ENCODE measurements at places on chromosomes 1 and 21.

DNA sequence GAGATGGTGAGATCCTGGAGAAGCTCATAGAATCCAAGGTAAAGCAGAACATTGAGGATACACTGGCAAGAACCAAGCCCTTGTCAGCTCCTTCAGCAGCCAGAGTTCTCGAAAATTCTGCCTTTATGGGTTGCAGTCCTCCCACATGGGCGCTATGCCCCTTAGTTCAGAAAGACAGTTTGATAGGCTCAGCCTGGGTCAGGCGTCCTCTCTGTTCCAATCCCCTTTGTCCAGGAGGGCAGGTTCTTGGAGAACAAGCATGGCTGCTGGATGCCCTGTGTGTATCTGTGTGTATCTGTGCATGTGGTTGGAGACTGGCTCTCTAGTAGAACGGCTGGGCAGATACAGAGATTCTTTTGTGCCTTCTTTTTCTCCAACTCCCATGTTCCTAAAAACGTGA lies 8.0 kb upstream of the NBL1 start:
- no peaks in the 10 kb centered on the region for H3K4me1 ChIP-seq
- no peak overlapping the region for H3K4me3 ChIP-seq
- no peak overlapping the region for H3K27ac ChIP-seq

DNA sequence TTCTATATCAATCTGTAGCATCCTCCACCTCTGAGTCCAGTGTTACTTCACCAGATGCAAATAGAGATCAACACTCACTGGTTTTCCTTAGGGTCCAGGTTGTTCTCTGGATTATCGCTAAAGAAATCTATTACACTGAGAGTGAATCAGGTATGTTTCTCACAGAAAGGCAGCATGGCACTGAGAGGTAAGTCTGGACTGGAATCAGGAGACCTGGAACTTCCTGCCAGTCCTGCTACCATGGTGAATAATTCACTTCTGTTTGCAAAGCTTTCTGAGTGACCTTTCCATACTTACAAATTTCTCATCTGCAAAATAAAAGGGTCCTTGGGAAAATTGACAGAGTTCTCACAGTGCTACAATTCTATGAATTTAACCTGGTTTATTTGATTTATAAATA lies 1583.3 kb downstream of the MRPL39 start:
- H3K36me3 ChIP-seq, result no peaks in the 10 kb centered on the region
- H3K4me1 ChIP-seq, result no peaks in the 10 kb centered on the region
- H3K4me3 ChIP-seq, result no peak overlapping the region
- no peaks in the 10 kb centered on the region for H3K27me3 ChIP-seq
- H3K27ac ChIP-seq, result no peak overlapping the region
- DNase-seq, result no peak

- no peaks in the 10 kb centered on the region for H3K36me3 ChIP-seq
- no peak for DNase-seq
- H3K27ac ChIP-seq, result no peak overlapping the region
- H3K4me1 ChIP-seq, result no peaks in the 10 kb centered on the region
These were observed 15.9 kb downstream of the KAZN start for GRCh38 chr1:14614341-14614740.

DNA sequence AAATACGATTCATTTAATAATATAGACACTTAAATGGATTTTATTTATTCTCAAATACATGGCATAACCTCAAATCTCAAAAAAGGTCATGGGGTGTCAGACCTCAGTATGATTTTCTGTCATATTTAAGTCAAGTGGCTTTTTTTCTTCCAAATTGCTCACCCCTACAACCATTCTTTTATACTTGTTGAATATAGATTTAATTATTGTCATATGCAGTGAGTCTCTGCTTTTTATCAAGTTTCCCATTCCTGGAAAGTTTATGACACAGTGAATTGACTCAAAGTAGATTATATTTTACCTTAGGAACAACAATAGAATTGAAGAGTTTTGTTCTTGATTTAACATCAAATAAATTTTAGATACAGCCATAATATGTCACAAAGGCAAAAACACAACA lies 59.5 kb upstream of the IRF2BP2 start:
- H3K27me3 ChIP-seq, result no peaks in the 10 kb centered on the region
- no peak overlapping the region for H3K4me3 ChIP-seq
- H3K36me3 ChIP-seq, result no peaks in the 10 kb centered on the region
- no peaks in the 10 kb centered on the region for H3K4me1 ChIP-seq

DNA sequence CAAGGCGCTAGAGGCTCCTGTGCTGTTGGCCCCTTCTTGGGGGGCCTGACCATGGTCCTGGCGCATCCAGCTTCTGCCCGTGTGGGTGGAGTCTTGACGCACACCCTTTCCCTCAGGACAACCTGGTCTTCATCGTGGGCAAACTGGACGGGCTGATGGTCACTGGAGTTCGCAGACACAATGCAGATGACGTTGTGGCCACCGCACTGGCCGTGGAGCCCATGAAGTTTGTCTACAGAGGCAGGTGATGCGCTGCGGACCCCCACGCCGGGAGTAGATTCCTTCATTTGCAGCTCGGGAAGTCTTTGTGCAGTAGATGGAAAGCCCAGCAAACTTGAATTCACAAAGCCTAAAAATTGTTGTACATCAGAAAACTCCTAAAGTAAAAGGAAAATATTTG lies 58.1 kb downstream of the S100B start:
- H3K36me3 ChIP-seq, result no peaks in the 10 kb centered on the region
- no peak for DNase-seq
- H3K27ac ChIP-seq, result no peak overlapping the region

GRCh38 chr1:227774821-227775661 lies 39.8 kb downstream of the SNAP47 start:
- no peak for DNase-seq
- H3K4me3 ChIP-seq, result no peak overlapping the region
- no peaks in the 10 kb centered on the region for H3K27me3 ChIP-seq
- H3K27ac ChIP-seq, result no peak overlapping the region

DNA sequence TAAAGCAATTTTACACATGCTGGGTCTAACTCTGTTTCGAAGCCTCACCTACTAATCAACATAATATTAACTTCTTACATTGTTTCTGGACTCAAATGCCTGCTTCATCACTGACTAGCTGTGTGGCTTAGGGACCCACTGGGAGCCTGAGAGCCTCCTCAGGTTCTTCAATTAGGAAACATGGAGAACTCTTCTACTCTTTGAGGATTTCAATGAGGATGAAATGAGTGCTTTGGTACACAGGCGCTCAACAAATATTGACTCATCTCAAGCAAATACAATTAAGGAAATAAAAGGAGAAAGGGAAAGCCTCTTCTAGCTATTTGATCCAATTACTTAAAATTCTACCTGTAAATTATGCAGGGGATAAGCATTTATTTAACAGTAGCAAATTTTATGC lies 84.4 kb upstream of the JAK1 start:
- no peak overlapping the region for H3K27ac ChIP-seq
- H3K36me3 ChIP-seq, result no peaks in the 10 kb centered on the region
- H3K4me3 ChIP-seq, result no peak overlapping the region
- DNase-seq, result no peak
- H3K4me1 ChIP-seq, result peaks cover 33% of the 10 kb centered on the region

- no peak overlapping the region for H3K4me3 ChIP-seq
- DNase-seq, result no peak
- no peak overlapping the region for H3K27ac ChIP-seq
- H3K4me1 ChIP-seq, result no peaks in the 10 kb centered on the region
- H3K36me3 ChIP-seq, result no peaks in the 10 kb centered on the region
These were observed 176.1 kb downstream of the GRIK1 start for GRCh38 chr21:29763674-29764073.

GRCh38 chr1:179329862-179330261 lies 35.9 kb upstream of the AXDND1 start:
- H3K4me3 ChIP-seq, result no peak overlapping the region
- H3K27ac ChIP-seq, result no peak overlapping the region
- H3K4me1 ChIP-seq, result no peaks in the 10 kb centered on the region
- peaks cover 3% of the 10 kb centered on the region for H3K36me3 ChIP-seq
- H3K27me3 ChIP-seq, result no peaks in the 10 kb centered on the region

GRCh38 chr1:216815260-216816131 lies 92.3 kb upstream of the ESRRG start:
- H3K27me3 ChIP-seq, result no peaks in the 10 kb centered on the region
- H3K4me3 ChIP-seq, result no peak overlapping the region
- peaks cover 7% of the 10 kb centered on the region for H3K4me1 ChIP-seq
- H3K27ac ChIP-seq, result no peak overlapping the region
- no peak for DNase-seq
- no peaks in the 10 kb centered on the region for H3K36me3 ChIP-seq

DNA sequence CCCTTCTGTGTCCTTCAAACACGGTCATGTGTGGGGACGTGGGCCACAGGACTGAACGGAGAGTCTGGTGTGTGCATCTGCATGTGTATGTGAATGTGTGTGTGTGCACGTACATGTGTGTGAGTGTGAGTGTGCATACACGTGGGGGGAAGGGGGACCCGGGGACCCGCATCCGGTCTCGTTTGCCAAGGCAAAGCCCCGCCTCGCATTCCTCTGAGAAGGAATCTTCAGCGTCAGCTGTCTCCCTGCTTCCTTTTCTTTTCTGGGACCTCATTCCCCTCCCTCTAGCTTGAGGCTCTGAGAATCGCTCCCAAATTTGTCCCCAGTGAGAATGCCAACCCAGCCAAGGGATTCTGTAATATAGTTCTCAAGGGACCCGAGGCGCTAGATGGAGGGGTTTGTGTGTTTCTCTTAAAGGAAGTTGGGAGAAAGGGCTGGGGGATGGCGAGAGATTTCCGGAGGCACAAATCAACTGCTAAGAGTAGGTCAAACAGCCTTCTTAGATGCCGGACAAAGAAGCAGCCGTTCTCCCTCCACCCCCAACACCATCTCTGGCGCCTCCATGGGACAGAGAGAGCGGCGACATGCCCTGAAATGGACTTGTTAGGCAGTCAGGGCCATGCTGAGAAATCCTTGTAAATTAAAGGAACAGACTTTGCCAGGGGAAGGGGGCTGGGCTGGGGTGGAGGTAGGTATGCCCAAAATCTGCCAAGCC lies 6.6 kb downstream of the IFFO2 start:
- peak overlapping the region; percentile 45 for H3K4me3 ChIP-seq
- no peaks in the 10 kb centered on the region for H3K27me3 ChIP-seq
- peak overlapping the region; percentile 90 for H3K27ac ChIP-seq
- H3K36me3 ChIP-seq, result no peaks in the 10 kb centered on the region

GRCh38 chr1:51736702-51737101 lies 119.8 kb downstream of the OSBPL9 start:
- no peak overlapping the region for H3K4me3 ChIP-seq
- no peak overlapping the region for H3K27ac ChIP-seq
- H3K36me3 ChIP-seq, result no peaks in the 10 kb centered on the region

GRCh38 chr1:14668538-14668937 lies 70.1 kb downstream of the KAZN start:
- no peak overlapping the region for H3K27ac ChIP-seq
- no peaks in the 10 kb centered on the region for H3K4me1 ChIP-seq
- no peak for DNase-seq
- H3K27me3 ChIP-seq, result no peaks in the 10 kb centered on the region

GRCh38 chr1:181531441-181531840 lies 48.1 kb downstream of the CACNA1E start:
- DNase-seq, result no peak
- no peaks in the 10 kb centered on the region for H3K4me1 ChIP-seq
- no peaks in the 10 kb centered on the region for H3K27me3 ChIP-seq

- H3K4me3 ChIP-seq, result no peak overlapping the region
- no peaks in the 10 kb centered on the region for H3K36me3 ChIP-seq
- H3K27me3 ChIP-seq, result no peaks in the 10 kb centered on the region
- H3K4me1 ChIP-seq, result no peaks in the 10 kb centered on the region
- no peak for DNase-seq
- H3K27ac ChIP-seq, result no peak overlapping the region
These were observed 12.0 kb downstream of the PGLYRP4 start for GRCh38 chr1:153336650-153337049.

GRCh38 chr1:241412646-241413045 lies 55.6 kb upstream of the RGS7 start:
- H3K4me1 ChIP-seq, result no peaks in the 10 kb centered on the region
- H3K27ac ChIP-seq, result no peak overlapping the region
- no peaks in the 10 kb centered on the region for H3K36me3 ChIP-seq
- H3K4me3 ChIP-seq, result no peak overlapping the region
- DNase-seq, result no peak
- H3K27me3 ChIP-seq, result no peaks in the 10 kb centered on the region

DNA sequence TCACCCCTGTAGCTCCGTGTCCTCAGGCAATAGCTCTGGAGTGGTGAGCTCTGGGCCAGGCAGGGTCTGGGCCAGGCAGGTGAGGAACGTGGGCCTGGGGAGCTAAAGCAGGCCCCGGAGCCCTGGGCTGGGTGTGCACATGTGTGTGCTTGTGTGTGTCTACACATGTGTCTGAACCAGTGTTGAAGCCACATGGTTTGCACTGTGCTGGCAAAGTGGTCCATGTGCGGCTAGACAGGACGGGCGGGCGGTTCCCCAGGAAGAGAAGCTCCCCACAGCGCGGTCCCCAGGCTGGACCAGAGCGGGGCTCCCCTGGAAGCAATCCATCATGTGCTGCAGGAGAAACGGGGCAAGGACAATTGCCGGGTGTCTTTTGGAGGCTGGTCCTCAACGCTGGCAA lies 84.2 kb downstream of the PRDM16 start:
- no peak overlapping the region for H3K4me3 ChIP-seq
- peaks cover 33% of the 10 kb centered on the region for H3K4me1 ChIP-seq
- no peaks in the 10 kb centered on the region for H3K27me3 ChIP-seq
- no peak overlapping the region for H3K27ac ChIP-seq

- no peaks in the 10 kb centered on the region for H3K4me1 ChIP-seq
- H3K27ac ChIP-seq, result no peak overlapping the region
- no peak overlapping the region for H3K4me3 ChIP-seq
- no peaks in the 10 kb centered on the region for H3K27me3 ChIP-seq
These were observed 82.4 kb downstream of the RAB3GAP2 start for GRCh38 chr1:220189750-220190347.

GRCh38 chr21:33042812-33043211 lies 17.1 kb downstream of the OLIG2 start:
- H3K27ac ChIP-seq, result no peak overlapping the region
- no peak for DNase-seq
- H3K4me1 ChIP-seq, result no peaks in the 10 kb centered on the region
- no peaks in the 10 kb centered on the region for H3K27me3 ChIP-seq
- no peak overlapping the region for H3K4me3 ChIP-seq

DNA sequence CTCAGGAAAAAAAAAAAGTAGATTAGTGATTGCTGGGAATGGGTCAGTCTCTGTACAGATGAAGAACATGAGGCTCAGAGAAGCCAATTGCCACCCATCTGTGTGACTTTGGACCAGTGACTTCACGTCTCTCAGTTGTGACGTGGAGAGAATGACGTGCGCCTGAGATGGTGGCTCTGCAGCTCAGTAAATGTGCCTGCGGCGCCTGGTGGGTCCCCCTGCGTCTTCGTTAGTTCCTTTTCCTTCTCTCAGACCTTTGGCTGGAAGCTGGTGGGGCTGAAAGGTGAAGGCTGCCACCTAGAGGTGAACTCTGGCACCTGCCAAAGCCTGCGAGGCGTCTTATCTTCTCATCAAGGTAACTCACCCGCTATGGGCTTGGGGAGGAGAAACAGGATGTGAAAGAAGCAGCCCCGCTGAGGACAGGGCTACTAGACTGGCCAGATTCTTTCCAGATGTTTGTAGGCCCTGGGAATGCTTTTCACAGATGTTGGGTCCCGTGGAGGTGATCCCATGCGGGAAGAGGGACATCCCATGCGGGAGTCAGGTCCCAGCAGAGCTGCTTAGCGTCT lies 8.7 kb upstream of the E2F2 start:
- peaks cover 15% of the 10 kb centered on the region for H3K4me1 ChIP-seq
- H3K4me3 ChIP-seq, result peak overlapping the region; percentile 17
- H3K27ac ChIP-seq, result no peak overlapping the region
- no peaks in the 10 kb centered on the region for H3K36me3 ChIP-seq
- no peaks in the 10 kb centered on the region for H3K27me3 ChIP-seq
- DNase-seq, result peak; percentile 87
